ENCODE measurements at places on chromosomes 13 and 19. TPM values are rescaled to one million over a fixed set of nuclear protein-coding genes. Genes with fewer than 3 reads are reported as not detected.

The CPB2 gene
- not detected for total RNA-seq

The SPHK2 gene
- 16.2 TPM for total RNA-seq

The SGCG gene
- total RNA-seq, result 3.4 TPM

The OR7A5 gene
- not detected for total RNA-seq

The IRGQ gene
- 37.2 TPM for total RNA-seq

The FSD1 gene
- not detected for total RNA-seq

The CEACAM6 gene
- not detected for total RNA-seq
